Activated CD8-positive, alpha-beta T cell treated with anti-CD3 and anti-CD28 coated beads for 36 hours (primary cell): ENCODE measurements at places on chromosomes 5 and 9. TPM values are rescaled to one million over a fixed set of nuclear protein-coding genes. Genes with fewer than 3 reads are reported as not detected.

Gene CORO2A
- 13.4 TPM for total RNA-seq

Gene IFNA2
- not detected for total RNA-seq

Gene ARL14EPL
- not detected for total RNA-seq

Gene TSSK1B
- total RNA-seq, result not detected

DNA sequence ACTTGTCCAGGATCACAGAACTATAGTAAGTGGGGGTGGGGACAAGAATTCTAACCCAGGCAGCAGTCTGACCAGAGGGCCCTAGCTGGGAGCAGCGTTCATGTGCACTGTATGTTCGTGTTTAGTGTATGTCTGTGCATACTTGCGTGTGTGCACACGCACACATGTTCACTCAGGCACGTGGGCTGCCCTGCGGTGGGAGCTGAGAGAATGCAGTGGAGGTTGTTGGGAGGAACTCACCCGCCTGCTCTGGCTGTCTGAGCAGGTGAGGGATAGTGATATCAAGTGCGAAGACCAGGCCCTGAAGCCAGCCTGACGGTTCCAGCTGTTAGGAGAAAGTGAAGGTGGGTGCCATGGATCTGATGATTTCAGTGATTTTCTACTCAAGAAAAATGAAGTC, 942 bp downstream of the DCANP1 start:
- no peak for DNase-seq

- peak; percentile 2 for DNase-seq
Measured at GRCh38 chr9:29691758-29692407, 2118.6 kb upstream of the C9orf72 start.

DNA sequence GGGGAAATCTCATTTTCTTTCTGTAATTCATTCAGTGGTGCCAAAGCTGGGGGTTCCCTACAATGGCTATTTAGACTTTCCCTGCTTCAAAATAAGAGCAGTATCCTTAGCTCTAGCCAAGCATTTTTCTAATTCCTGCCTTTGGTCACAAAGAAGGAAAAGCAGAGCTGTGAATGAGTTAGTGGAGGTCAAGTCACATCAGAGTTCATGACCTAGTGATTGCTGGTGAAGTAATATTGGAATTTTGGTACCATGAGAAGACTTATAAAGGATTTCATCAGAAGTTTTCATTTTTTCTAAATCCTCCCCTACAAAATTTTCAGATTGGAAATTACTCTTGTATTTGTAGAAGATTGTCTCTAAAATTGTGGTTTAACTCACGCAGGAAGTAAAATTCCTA, 28.0 kb downstream of the DNAJC21 start:
- no peak for DNase-seq

DNA sequence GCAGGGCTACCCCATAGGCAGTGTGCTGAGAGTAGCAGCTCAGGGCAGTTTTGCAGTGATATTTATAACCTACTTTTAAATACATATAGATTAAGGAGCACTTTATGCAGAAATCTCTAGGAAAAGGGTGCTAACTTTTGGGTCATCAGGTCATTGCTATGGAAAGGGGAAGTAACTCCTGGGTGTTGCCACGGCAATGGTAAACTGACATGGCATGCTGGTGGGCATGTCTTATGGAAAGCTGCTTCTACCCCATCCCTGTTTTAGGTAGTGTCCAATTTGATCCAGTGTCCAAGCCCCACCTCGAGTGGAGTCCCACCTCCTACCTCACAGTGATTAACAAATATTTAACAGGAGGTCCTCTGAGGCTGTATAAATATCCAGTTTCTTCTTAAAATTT, 56.8 kb upstream of the XPA start:
- DNase-seq, result no peak

DNA sequence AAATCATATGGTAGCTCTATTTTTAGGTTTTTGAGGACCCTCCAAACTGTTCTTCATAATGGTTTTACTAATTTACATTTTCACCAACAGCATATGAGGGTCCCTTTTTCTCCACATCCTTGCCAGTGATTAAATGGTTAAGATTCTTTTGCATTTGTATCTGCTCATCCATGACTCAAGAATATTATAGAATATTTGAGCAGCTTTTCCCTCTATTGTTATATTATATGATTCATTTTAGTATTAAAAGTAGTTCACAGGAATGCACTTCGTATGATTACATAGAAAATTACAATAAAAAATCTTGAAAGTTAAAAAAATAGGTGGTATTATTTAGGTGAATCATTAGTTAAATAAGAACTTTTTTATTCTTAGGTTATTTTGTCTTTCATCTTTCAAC, 140.7 kb downstream of the WDR70 start:
- DNase-seq, result no peak
